ENCODE measurements at places on chromosomes 3 and 15. TPM values are rescaled to one million over a fixed set of nuclear protein-coding genes. Genes with fewer than 3 reads are reported as not detected.

- no peak overlapping the region for H3K27ac ChIP-seq
- no peaks in the 10 kb centered on the region for H3K36me3 ChIP-seq
- H3K27me3 ChIP-seq: no peaks in the 10 kb centered on the region
- peaks cover 6% of the 10 kb centered on the region for H3K4me1 ChIP-seq
- no peak for DNase-seq
- H3K4me3 ChIP-seq: no peak overlapping the region
Observed at GRCh38 chr3:4814305-4814903, 164.8 kb upstream of the BHLHE40 start.

Gene TM6SF1
- total RNA-seq: 7.5 TPM

Gene STRIT1
- not detected for total RNA-seq

- H3K4me1 ChIP-seq: peaks cover 20% of the 10 kb centered on the region
- H3K27me3 ChIP-seq: no peaks in the 10 kb centered on the region
- no peak overlapping the region for H3K27ac ChIP-seq
- DNase-seq: no peak
Observed at GRCh38 chr3:183285318-183285717, 32.3 kb downstream of the B3GNT5 start.

DNA sequence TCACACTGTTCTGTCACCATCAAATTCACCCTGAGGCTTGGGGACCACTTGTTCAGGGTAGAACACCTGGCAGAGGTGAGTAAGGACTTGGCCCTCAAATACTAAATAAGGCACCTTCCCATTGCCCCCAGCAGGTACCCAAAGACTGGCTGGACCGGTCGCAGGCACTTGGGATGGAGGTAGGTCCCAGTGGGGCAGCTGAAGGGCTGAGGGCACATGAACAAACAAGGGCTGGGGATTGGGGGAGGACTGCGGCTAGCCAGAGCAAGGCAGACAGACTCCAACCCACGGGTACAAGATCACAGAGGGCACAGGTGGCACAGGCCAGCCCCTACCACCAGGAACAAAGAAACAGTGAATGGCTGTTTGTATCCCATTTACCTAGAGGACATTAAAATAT is 1.9 kb downstream of the MRPS25 start:
- H3K4me3 ChIP-seq: no peak overlapping the region
- H3K27ac ChIP-seq: peak overlapping the region; percentile 27

Data from tibial nerve (tissue), 4 donors.